Type B pancreatic cell (in vitro differentiated cells): ENCODE measurements at places on chromosomes 12 and 14. TPM values are rescaled to one million over a fixed set of nuclear protein-coding genes. Genes with fewer than 3 reads are reported as not detected.

CRACR2A gene
- 1.9 and 2.7 TPM in 2 replicates for total RNA-seq

DNA sequence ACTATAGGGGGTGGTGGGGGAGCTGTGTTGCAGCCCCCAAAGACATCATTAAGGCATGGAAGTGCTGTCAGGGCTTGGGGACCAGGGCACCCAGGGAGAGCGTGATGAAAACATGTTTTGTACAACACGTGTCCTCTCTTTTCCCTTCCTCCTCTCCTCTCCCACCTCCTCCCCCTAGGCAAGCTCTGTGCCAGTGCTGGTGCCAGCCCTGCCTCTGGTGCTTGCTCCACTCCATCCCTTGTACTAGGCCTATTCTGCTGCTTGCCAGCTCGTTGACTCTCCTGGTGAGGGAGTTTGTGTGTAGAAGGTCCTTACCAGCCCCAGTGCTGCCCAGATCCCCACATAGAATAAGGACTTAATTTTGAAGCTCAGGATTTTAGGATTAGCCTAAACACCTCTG is 3.2 kb upstream of the RARG start:
- no peak for DNase-seq

LAG3 gene
- total RNA-seq = 0.52 and 2.6 TPM in 2 replicates

ETNK1 gene
- total RNA-seq = 93.1 and 217 TPM in 2 replicates

- DNase-seq = no peak
These were observed 64.1 kb upstream of the DYNC1H1 start for GRCh38 chr14:101900253-101900652.

DNA sequence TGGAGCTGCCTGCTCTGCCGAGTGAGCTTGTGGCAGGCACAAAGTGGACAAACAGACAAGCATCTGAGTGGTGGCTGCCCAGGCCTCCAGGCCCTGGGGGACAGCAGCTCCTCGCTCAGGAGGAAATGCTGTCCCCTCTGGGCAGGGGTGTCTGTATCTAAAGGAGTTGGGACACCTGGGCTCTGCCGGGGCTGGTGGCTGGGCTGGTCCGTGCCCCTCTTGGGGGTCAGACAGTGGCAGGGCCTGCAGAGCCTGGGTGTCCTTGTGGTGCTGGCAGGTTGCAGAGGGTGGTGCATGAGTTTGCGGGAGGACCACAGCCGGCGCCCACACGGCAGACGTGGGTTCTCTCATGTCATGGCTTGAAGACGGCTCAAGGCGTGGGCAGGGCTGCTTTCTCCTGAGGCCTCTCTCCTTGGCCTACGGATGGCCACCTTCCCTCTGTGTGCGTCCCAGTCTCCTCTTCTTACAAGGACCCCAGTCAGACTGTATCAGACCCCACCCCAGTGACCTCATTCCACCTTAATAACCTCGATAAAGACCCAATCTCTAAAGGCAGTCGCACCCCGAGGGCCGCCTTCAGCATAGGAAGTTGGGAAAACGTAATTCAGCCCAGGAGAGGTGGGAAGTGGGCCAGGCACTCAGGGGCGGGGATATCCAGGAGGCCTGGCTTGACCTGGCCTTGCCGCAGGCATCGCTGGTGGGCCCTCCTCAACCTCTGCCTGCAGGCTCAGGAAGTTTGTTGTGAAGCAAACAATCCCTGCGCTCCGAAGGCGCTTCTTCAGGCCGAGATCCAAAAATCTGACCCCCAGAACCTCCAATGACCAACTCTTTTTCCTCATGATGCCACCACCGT is 110.0 kb downstream of the KIF26A start:
- DNase-seq = peak; percentile 67

DNA sequence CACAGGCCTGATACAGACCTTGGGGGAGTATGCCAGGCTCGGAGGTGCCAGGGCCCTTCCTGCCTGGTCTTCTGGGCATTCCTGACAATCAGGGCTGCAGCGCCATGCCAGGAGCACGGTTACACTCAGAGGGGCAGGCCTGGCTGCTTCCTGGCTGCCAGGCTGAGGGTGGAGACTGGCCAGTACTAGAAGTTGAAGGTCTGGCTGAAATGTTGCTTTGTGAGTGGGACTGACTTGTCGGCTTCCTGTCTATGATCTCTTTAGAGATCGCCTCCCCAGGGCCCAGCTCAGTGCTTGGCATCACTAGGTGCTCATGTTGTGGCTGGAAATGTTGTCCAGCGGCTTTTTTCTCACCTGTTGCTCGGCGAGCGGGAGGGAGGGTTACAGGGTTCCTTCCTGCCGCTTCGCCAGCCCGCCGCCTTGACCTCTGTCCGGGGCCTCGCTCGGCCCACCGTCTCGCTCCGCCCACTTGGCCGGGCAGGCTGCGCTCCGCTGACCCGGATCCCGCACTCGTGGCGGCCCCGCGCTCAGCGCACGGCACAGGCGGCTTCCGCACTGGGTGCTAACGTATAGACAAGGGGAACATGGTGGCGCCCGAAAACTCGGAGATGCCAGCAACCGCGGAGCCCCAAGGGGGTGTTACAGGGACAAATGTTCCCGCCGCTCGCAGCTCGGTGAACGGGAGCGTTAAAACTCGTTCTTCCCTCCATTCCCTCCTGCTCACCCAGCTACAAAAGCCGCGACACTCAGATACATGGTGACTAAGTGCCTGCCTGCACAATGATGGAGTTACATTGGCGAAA is 32.6 kb downstream of the PAPLN start:
- DNase-seq = no peak

DNA sequence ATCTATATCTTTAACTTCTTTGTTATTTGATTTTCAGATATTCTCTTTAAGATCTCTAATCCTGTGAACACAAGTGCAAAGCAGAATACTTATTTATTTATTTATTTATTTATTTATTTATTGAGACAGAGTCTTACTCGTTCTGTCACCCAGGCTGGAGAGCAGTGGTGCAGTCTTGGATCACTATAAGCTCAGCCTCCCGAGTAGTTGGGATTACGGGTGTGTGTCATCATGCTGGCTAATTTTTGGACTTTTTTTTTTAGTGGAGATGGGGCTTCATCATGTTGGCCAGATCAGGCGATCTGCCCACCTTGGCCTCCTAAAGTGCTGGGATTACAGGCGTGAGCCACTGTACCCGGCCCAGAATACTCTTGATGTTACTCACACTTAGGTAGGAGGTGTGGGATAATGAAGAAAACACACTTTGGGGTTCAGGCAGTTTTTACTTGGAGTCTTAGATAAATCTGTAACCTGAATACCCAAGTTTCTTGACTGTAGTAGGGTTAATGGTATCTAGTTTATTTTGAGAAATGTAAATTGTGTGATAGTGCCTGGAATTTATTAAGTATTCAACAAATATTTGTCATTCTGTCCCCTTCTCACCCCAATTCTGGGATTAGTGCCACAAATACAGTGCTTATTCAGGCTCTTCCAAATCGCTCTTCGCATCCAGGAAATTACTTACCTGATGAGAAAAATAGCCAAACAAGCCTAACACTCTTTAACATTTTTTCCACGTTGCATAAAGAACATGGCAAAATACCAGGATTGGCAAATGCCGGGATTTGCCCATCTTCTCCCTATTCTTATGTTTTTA is 33.0 kb downstream of the METAP2 start:
- no peak for DNase-seq

KIF21A gene
- 25.7 and 28.5 TPM in 2 replicates for total RNA-seq

DNA sequence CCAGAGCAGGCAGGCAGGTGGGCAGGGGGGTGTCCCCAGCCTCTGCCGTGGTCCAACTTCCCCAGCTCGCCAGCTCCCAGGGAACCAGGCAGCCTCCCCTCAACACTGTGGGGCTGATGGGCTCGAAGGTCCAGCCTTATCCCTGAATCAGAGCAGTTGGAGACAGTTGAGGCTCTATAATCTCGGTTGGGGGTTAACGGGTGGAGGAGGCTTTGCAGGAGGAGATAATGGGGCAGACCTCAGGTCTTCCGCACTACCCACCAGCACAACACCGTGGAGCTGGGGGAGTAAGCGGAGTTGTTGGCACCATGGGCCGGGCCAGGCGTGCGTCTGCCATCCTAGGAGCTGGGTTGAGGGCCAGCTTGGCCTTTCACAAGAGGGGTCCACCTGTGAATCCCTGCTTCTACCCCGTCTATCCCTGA is 13.9 kb upstream of the HDAC7 start:
- no peak for DNase-seq

- DNase-seq = no peak
These were observed 69.7 kb downstream of the MGAT4C start for GRCh38 chr12:86186449-86186848.

GRCh38 chr12:46267575-46267824 is 1.3 kb downstream of the SLC38A1 start:
- no peak for DNase-seq

FAIM2 gene
- total RNA-seq = 0.14 and 1.7 TPM in 2 replicates

GRCh38 chr12:117085318-117085947 is 13.8 kb downstream of the TESC start:
- no peak for DNase-seq

- no peak for DNase-seq
These were observed 1.8 kb downstream of the FBXL14 start for GRCh38 chr12:1592444-1593173.

DNA sequence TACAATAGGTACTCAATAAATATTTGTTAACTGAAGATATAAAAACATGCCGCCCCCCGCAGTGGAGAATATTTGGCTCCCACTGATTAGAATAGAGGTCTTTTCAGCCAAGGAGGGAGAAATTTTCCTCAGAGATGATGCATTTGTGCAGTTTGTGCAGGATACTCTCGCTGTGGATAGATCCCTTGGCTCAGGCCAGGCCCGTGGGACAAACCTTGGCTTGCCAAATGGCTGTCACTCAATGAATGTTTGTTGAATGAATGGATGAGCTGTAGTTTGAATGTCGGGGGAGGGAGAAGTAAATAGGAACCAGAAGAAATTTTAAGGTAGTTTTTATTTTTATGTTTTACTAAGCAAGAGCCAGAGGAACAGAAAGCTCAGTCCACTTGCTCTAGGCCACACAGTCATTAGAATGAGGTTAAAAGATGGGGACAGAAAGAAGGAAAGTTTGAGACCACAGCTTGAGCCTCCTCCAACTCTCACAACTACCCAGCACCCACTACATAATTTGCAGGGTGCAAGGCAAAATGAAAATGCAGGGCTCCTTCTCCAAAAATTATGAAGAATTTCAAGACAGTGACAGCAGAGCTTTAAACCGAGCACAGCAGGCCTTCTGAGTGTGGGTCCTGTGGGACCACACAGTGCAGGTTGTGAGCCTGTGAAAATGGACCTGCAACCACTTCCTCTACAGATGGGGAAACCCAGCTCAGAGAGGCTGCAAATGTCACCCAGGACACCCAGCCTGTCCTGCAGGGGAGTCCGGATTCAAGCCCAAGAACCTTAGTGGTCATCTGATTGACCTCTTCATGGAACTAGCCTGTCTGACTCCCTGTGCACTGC is 51.4 kb downstream of the WSCD2 start:
- no peak for DNase-seq
